ENCODE measurements at places on chromosomes 4 and X.

GRCh38 chr4:76275486-76276124 is 24.1 kb downstream of the FAM47E start:
- no peak for DNase-seq

GRCh38 chr4:58265734-58266133 is 1155.5 kb upstream of the IGFBP7 start:
- DNase-seq, result no peak

- DNase-seq, result peak; percentile 14
Measured at GRCh38 chr4:155972098-155972497, 18.4 kb upstream of the CTSO start.

- peak; percentile 7 for DNase-seq
Measured at GRCh38 chr4:67632492-67632891, 68.5 kb downstream of the UBA6 start.

DNA sequence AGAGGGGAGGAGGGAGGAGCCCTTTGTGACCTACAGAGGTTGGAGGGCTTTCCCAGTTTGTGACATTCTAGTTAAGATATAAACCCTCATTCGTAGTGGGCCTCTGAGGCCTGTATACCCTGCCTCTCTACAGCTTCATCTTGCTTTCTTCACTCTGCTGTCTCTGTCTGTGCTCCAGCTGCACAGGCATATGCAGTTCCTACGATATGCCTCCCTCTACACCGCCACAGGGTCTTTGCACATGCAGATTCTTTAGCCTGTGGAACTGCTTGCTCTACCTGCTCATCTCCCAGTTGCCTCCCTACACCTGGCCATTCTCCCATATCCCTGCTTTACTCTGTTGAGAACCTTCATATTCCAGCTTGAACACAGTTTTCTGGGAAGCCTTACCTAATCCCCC is 38.1 kb downstream of the SLIT2 start:
- no peak for DNase-seq

DNA sequence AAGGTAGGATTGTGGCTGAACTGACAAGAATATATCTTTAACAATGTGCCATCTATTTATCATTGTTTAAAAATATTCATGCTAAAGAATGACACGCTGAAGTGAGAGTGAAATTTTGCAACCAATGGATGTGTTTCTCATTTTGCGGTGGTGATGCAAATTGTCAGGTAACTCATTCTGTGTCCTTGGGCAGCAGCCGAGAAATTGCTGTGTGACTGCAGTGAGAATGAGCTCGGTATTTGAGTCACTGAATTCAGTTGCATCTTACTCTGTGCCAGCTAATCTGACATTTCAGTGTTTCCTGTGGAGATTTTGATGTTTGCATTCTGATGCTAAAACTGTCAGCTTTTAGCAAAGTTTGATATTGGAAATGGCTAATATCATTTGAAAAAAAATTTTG is 28.1 kb downstream of the MCUB start:
- DNase-seq, result no peak

- peak; percentile 86 for DNase-seq
Measured at GRCh38 chr4:38034986-38035882, 75.0 kb downstream of the PTTG2 start.

DNA sequence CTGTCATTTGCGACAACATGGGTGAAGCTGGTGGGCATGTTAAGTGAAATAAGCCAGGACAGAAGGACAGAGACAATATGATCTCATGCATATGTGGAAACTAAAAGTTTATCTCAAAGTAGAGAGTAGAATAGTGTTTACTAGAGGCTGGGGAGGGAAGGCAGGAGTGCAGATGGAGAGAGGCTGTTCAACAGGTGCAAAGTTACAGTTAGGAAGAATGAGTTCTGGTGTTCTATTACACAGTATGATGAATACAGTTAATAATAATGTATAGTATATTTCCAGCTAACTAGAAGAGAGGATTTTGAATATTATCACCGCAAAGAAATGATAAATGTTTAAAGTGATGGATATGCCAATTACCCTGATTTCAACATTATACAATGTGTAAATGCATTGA is 69.8 kb downstream of the FBXL5 start:
- DNase-seq, result no peak

DNA sequence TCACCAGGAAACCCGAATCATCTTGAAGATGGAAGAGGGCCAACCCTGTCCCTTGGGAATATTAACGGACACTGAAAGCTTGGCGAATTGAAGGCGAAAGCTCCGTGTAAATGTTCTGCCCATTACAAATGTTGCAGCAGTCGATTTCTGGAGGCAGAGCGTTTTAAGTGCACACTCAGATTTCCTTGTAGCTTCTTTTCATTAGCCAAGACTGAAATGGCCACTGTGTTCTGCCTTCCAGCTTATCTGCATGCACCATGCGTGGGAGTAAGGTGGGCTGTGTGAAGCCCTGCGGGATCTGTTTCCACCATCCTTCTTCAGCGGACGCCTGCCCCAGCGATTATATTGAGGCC is 1.3 kb downstream of the SMIM20 start:
- peak; percentile 17 for DNase-seq

- no peak for DNase-seq
Measured at GRCh38 chr4:121952290-121952689, 430 bp upstream of the TRPC3 start.

DNA sequence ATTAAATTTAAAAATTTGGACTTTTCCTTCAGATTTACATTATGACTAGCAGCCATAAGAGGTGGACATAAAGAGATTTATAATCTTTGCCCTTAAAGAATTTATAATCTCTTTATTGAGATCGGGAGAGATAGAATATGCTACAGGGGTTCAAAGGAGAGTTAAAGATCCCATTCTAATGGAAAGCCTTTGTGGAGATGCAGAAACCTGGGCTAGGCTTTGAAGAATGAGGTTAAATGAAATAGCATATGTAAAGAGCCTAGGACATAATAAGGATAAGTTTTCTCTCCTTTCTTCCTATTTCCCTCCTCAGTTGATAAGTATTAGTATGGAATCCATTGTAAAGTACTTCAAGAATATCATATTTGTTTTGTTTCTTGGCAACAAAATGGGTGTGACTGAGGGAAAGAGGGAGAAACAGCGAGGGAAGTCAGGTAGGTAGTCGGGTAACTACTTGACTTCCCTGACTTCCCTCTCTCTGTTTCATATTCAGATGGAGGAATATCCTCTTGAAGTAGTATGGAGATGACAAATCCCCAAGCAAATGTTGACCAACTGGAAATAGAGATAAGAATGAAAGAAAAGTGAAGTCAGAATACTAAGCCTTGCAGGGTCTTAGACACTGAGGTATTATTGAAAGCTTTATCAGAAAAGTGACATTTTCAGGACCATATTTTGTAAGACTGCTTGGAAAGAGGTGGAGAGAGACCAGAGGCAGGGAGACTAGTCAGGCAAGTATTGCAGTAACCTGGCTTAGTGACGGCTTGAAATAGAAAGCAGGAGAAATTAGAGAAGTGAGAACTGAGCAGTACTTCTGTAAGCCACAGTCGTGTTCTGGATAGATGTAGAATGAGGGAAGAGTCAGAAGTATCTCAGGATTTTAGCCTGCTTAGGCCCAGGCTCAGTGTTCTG is 82.9 kb downstream of the PDLIM5 start:
- DNase-seq, result peak; percentile 29

DNA sequence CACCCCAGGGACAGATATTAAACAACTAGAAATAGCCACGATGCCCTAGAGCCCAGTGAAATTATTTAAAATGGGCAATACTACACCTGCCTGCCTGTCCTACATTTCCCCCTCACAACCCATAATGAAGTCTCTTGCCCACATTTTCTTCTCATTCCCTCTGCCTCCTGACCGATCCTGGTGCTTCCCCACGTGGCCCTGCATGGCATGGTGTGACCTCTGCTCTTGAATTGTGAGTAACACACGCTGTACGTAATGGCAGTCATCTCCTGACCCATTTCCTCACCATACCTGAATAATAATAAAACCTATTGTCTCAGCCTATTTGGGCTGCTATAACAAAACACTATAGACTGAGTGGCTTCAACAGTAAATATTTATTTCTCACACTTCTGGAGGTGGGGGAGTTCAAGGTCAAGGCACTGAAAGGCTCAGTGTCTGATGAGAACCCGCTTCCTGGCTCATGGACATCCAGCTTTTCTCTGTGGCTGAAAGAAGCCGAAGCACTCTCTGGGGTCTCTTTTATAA is 77.0 kb upstream of the ENPP6 start:
- DNase-seq, result no peak

GRCh38 chrX:13515211-13515930 is 54.0 kb upstream of the EGFL6 start:
- DNase-seq, result no peak

DNA sequence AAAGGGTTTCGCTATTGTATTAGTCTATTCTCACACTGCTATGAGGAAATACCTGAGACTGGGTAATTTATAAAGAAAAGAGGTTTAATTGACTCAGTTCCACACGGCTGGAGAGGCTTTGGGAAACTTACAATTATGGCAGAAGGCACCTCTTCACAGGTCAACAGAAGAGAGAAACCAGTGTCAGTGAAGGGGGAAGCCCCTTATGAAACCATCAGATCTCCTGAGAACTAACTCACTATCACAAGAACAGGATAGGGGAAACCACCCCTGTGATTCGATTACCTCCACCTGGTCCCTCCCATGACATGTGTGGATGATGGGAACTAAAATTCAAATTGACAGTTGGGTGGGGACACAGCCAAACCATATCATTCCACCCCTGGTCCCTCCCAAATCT is 589.5 kb downstream of the CENPC start:
- DNase-seq, result no peak

DNA sequence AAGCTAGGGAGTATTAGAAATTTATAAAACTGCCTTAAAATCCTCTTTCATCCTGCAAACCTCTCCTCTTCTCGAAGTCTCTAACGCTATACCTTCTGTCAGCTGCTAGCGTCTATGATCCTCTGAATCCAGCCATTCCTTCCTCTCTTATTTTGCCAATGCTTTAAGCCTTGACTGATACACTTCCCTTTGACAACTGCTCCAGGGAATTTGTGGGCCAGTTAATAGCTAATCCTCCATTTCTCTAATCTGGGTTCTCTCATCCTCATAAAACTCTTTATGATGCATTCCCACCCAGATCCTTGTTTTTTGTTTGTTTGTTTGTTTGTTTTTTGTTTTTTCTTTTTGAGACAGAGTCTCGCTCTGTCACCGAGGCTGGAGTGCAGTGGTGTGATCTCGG is 293.6 kb upstream of the PUDP start:
- no peak for DNase-seq

DNA sequence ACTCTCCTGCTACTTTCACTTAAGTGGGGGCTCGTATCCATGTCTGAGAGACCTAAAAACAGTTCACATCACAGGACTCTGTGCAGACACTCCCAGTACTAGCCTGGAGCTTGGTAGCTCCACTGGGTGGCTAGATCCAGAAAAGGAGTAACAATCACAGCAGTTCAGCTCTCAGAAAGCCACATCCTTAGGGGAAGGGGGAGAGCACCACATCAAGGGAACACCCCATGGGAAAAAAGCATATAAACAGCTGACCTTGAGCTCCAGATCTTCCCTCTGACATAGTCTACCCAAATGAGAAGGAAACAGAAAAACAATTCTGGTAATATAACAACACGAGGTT is 175.8 kb downstream of the FAM13A start:
- DNase-seq, result no peak

- DNase-seq, result no peak
Measured at GRCh38 chr4:181566490-181566889, 676.7 kb upstream of the TENM3 start.

- DNase-seq, result no peak
Measured at GRCh38 chrX:140710710-140711109, 1.2 kb downstream of the LINC00632 start.

GRCh38 chr4:113684534-113685091 is 76.9 kb downstream of the CAMK2D start:
- peak; percentile 40 for DNase-seq

- no peak for DNase-seq
Measured at GRCh38 chr4:16859031-16859430, 39.4 kb downstream of the LDB2 start.

DNA sequence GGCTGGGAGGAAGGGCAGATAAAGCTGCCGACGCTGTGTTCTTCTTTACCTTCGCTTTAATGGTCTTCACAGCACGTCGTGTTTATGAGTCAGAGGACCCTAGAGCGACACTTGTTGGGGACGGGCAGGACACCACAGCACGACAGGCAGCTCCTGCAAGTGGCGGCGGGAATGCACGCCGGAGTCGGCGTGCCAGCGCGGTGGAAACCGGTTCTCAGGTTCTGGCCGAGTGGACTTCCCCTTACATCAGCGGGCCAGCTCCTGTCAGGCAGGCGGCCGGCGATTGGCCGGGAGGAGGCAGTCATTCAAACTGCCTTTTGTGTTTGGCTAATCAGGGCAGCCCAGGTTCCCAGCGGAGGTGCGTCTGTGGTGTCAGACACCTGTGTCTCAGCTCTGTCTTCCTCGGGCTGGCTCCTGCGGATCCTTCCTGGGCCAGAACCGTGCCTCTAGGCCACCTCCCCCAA is 150.9 kb downstream of the SHROOM3 start:
- no peak for DNase-seq

DNA sequence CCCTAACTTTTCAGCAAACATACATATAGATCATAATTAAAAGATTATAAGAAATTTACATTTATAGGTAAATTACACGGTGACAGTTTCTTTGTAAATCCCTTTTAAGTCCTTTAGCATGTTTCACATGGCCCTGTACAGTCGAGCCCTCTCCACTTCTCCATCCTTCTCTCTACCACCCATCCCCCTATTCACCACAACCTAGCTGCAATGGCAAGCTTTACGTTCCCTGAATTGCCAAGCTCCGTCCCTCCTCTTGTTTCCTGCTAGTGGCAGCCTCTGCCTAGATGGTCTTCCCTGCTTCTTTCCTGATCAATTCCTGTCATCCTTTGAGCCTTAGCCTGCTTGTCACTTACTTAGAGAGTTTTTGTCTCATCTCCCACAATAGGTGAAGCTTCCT is 116.2 kb downstream of the TMA16 start:
- DNase-seq, result peak; percentile 34

DNA sequence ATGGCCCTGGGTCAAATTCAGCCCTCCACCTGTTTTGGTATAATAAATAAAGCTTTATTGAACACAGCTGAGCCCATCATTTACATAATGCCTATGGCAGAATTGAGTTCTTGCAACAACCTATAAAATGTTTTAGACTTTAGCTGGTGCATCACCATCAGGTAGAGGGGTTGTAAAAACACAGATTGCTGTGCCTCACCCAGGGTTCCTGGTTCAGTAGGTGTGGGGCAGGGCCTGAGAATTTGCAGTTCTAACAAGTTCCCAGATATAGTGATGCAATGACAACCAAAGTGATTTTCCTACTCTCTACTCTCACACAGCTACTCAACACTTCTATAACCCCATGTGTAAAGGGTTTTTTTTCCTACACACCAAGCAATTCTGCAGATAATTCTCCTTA is 120.0 kb upstream of the EGFL6 start:
- DNase-seq, result no peak

GRCh38 chr4:6672131-6672530 is 21.5 kb upstream of the S100P start:
- no peak for DNase-seq

- DNase-seq, result no peak
Measured at GRCh38 chrX:68175562-68175961, 257.7 kb downstream of the OPHN1 start.

GRCh38 chr4:177596035-177596434 is 153.8 kb upstream of the AGA start:
- DNase-seq, result no peak

- peak; percentile 75 for DNase-seq
Measured at GRCh38 chr4:146522869-146523205, 1.1 kb upstream of the SLC10A7 start.

Measured in NAMALWA (cell line).